ENCODE measurements at places on chromosomes 3 and 15. TPM values are rescaled to one million over a fixed set of nuclear protein-coding genes. Genes with fewer than 3 reads are reported as not detected.

ATP8B4 gene
- 2.5 TPM for total RNA-seq

- peaks cover 39% of the 10 kb centered on the region for H3K27me3 ChIP-seq
- H3K36me3 ChIP-seq, result no peaks in the 10 kb centered on the region
- H3K27ac ChIP-seq, result no peak overlapping the region
- DNase-seq, result peak; percentile 77
Observed at GRCh38 chr3:194344012-194344411, 7.1 kb downstream of the CPN2 start.

DNA sequence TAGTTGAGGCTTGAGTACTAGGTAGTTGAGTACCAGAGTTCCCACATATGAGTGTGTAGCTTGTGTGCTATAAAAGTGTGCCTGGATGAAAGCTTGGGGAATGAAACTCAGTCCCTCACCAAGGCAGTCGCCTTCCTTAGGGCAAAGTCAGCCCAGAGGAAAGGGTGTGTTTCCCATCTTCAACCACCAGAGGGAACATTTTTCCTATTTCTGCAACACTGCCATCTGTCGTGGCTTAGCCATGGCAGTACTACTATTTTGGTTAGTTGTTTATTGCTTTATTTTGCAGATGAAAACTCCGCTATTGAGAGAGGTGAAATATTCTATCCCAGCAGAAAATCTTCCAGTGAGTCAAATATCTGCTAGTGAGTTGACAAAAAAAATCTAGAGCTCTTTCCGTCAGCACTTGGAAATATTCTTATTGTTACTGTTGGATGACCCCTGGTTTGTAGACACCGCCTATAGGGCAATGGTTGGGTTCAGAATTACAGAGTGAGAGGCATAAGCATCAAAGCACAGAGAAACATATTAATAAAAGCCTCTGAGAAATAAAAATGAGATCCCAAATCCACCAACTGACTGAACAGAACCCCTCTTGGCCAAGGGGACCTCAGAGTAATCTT is 239.9 kb downstream of the CPNE4 start:
- DNase-seq, result no peak
- no peaks in the 10 kb centered on the region for H3K36me3 ChIP-seq

DNA sequence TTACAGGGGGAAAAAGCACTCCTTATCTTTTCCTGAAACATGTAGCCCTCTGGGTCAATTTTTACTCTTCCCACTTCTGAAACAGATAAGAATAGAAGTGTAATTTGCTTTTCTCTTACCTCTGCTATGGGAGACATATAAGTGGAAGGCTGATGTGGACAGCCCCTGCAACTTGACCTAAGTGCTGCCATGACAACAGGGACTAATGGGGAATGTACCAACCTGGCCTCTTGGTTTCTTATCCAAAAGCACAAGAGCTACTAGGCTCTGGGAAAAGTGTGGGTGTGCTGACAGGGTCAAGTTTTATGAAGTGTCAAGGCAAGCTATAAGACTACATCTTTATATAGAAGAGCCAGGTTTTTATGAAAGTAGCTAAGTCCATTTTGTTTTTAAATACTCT is 1246.5 kb downstream of the OTOL1 start:
- no peaks in the 10 kb centered on the region for H3K4me1 ChIP-seq
- H3K27me3 ChIP-seq, result no peaks in the 10 kb centered on the region
- no peaks in the 10 kb centered on the region for H3K36me3 ChIP-seq
- no peak overlapping the region for H3K27ac ChIP-seq

GRCh38 chr3:22039161-22039560 is 288.2 kb upstream of the ZNF385D start:
- H3K4me3 ChIP-seq, result no peak overlapping the region
- DNase-seq, result no peak
- H3K36me3 ChIP-seq, result no peaks in the 10 kb centered on the region
- H3K27me3 ChIP-seq, result no peaks in the 10 kb centered on the region

DNA sequence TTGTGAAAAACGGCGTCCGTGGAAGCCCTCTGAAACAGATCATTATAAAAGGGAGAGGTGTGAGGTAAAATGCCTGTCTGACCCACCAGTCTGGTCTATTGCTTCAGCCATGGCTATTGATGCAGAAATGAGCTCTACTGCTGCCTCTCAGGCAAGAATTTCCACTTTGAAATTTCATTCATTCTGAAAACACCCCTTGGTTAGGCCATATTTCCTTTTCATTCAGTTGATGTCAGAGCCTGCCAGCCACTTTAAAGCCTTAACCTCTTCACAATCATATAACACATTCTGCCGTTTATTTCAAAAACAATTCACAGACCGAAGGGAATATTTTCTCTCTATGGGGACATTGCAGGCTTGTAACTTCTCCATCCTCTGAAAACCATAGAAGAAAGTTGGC is 71.9 kb downstream of the FOXB1 start:
- H3K27ac ChIP-seq, result no peak overlapping the region
- DNase-seq, result no peak
- H3K4me3 ChIP-seq, result no peak overlapping the region
- no peaks in the 10 kb centered on the region for H3K36me3 ChIP-seq

TCTA gene
- 17.7 TPM for total RNA-seq

Measured in left ventricle myocardium inferior (tissue), 1 donor.